ENCODE measurements at places on chromosomes 16 and 17.

DNA sequence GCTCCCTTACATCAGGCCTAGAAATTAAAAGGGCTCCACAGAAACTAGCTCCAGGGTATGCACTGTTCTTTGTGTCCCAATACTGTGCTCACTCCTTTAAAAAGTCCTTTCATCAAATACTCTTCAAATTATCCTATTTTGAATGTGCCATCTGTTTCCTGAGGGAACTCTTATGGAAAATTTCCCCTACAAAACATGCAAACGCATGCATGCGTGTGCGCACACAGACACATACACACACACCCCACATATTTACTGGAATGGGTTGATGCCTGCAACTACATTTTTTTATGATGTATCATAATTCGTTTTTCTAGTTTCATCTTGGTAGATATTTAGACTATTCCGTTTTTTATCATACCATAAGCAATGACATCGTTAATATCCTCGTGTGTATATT lies 351.2 kb upstream of the KIF2B start:
- no peak for DNase-seq

DNA sequence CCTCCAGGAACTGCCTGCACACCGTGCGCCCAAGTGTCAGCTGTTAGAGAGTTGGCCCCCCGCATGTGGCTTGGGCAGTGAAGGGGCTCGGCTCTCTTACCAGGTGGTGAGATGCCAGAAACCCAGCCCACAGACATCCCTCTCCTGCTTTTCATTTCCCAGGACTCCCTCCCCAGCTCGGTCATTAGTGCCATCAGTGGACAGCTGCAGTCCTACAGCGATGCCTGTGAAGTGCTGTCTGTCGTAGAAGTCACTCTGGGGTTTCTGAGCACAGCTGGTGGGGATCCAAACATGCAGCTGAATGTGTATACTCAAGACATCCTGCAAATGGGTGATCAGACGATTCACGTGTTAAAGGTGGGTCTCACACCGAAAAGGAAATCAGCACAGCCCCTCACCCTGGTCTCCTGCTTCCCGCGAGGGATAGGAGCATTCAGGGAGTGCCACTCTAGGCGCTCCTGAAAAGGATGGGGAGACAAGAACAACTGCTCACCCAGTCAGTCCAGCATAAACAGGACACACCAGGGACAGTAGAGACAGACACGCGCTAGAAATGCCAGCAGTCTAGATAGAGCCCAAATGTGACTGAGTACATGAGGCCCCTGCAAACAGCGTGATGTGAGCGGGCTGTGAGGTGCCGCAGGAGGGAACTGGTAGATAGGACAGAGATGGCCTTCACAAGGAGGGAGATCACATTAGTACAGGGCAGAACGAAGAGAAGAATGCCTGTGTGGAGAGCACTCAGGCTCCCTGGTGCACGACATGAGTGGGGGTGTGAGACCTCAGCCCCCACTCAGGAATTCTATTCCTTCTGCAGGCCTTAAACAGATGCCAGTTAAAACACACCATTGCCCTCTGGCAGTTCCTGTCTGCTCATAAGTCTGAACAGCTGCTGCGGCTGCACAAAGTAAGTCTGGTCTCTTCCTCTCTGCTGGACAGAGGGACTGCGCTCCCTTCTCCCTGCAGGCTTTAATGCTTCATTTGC lies 25.7 kb upstream of the ENDOV start:
- DNase-seq, result no peak

DNA sequence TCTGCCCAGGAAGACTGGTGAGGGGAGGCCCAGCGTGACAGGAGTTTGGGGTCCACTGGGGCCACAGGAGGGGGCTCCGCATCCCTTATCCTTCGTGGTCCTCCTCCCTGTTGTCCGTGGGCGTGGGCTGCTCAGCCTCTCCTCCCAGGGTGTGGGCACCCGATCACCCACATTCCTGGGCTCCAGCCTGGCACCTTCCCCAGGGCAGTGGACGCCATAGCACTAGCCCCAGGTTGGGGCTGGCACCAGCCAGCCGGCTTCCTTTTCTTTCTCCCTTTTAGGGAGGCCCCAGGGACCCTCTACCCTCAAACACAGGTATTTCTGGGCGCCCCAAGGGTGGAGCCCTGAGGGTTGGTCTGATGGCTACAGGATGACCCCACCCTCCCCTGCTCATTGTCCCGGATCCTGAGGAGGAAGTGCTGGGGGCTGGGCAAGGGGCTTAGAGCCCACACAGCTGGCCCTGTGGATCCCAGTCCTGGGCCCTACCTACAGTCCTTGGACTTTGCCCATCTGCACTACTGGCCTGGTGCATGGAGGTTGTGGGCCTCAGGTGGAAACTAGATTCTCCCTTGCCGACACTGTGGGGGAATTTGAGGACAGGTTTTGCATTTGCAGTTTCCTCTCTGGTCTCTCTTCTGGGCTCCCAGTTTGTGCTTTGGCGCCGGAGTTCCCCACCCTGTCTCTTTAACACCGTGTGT lies 1.1 kb downstream of the KIF1C start:
- DNase-seq, result no peak

DNA sequence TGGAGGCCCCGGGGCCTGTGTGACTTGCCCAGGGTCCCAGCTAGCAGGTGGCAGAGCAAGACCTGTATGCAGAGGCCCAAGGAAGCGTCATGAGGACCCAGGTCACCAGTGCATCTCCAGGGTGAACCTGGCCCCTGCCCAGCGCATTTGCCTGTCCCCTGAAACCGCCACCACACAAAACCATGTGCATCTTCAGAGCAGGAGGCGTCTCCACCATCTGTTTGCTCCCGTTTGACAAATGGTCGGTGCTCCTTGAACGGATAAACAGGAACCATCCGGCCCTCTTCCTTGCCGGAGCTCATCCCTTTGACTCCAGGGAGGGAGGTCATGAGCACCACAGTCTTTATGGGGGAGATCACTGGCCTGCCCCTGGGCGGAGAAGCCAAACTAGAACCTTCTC lies 62.5 kb downstream of the JPH3 start:
- DNase-seq, result no peak

GRCh38 chr16:49462989-49463371 lies 89.4 kb downstream of the C16orf78 start:
- DNase-seq, result no peak

DNA sequence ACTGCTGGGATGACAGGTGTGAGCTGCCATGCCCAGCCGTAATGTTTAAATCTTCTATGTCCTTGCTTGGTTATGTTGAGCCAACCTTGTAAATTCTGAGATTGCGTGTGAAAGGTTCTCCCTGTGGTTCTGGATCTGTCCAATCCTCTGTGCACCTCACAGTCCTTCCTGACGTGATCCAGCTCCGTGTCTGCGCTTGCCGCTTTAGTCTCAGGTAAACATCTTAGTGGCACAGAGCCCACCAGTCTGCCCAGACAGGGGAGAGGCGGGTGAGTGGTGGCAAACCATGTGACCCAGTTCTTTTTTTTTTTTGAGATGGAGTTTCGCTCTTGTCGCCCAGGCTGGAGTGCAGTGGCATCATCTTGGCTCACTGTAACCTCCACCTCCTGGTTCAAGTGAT lies 13.9 kb downstream of the SLC25A10 start:
- no peak for DNase-seq

DNA sequence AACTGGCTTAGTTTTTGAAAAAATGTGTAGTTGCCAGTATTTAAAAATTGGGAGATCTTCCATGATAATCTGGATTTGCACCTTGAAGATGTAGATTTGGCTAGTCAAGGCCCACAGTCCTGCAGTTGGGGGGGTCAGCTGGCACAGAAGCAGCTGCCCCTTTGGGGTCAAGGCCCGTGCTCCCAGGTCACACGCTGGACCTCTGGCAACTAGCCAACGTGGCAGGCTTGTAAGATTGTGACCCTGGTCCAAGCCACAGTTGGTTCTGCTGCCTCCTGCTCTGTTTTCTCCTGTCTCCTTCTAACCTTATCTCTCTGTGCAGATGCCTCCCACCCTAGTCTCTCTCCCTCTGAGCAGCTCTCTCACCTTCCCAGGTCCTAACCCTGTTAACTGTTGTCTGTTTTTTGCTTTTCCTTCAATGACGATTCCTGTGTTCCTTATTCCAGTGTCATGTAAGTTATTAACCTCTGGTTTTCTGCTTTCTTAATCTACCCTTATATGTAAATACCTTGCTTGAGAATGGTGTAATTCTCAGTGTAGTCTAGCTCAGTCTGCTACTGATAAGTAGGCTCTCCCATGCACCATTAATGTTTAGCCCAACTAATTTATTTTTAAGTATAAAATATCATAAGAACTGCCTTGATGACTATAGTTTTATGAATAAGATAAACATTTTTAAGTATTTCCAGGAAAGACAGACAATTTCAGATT lies 27.9 kb downstream of the CLEC16A start:
- DNase-seq, result no peak
